GM13976 (cell line): ENCODE measurements at places on chromosomes 5 and 9.

- DNase-seq: no peak
These were observed 15.2 kb downstream of the TSTD2 start for GRCh38 chr9:97617939-97618416.

DNA sequence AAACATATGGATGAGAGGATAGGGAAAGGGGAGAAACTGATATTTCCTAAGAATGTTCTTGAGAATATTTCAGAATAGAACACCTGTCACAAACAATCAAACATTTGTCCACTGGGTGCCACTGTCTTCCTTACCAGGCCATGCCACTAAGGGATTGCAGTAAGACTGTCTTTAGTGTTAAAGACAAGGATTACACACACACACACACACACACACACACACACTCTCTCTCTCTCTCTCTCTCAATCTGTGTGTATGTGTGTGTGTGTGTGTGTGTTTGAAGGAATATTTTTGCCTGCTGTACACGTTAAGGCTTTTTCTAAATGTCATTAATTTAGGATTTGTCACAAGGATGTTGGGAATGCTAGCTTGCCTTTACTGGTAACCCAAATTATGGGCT, 54.4 kb downstream of the CCDC192 start:
- DNase-seq: peak; percentile 41

GRCh38 chr5:76716456-76717157, 681 bp downstream of the F2R start:
- no peak for DNase-seq

- no peak for DNase-seq
These were observed 211.9 kb downstream of the MEF2C start for GRCh38 chr5:88671106-88671504.

DNA sequence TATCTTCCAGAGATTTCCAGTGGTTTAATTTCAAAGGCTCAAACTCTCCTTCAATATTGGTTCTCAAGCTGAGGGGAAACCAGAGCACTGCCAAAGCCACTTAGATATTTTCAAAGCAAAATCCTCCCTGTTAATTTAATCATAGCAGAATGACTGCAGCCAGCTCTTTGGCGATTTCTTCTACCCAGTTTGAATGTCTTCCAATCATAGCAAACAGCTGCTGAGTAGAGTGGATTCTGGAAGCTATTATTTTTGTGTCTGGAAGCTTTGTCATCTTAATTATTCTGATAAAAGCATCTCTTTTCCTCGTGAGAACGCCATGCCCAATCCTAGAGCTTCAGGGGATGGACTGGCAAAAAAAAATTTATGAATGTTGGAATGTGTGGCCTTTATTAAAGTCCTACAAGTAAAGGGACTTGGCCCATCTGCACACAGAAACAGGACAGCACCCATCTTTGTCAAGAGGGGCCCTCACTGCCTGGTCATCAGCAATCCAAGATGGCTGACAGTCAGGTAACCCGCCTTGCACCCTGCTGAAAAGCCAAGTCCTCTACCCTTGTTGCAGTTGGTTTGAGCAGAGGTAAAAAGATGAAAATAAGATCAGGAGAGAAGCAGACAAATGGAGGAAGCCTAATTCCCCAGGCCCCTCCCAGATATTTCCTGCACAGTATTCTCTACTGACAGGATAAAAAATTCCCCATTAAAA, 125.1 kb downstream of the SUSD1 start:
- DNase-seq: no peak

DNA sequence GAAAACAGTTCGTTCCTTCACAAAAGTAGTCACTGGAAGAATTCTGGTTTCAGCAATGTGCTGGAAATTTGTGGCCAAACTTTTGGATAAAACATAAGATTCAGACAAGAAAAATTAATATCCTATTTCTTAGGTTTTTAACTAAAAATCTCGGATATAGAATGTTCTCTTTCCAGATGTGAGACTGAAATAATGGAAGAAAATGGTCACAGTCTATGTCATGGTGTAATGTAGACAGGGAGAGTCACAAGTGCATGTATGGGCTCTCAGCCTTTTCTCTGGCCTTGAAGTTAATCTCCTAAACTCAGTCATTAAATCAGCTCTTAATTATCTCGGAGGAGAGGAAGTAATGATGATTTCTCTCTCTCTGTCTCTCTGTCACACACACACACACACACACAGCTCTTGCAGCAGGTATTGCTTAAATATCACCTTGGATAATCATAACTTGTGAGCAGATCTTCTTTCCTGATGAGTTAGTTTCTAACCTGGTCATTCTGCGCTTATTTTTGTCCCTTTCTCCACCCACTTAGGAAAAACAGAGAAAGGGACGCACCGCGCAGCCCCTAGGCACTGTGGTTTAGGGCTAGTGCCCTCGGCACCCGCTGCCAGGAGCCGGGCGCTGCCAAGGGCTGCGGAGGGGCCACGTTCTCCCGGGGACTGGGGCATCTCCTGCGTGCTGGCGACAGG, 672 bp upstream of the ITGA2 start:
- peak; percentile 23 for DNase-seq

- DNase-seq: no peak
These were observed 39.9 kb downstream of the FNIP1 start for GRCh38 chr5:131756942-131757341.

DNA sequence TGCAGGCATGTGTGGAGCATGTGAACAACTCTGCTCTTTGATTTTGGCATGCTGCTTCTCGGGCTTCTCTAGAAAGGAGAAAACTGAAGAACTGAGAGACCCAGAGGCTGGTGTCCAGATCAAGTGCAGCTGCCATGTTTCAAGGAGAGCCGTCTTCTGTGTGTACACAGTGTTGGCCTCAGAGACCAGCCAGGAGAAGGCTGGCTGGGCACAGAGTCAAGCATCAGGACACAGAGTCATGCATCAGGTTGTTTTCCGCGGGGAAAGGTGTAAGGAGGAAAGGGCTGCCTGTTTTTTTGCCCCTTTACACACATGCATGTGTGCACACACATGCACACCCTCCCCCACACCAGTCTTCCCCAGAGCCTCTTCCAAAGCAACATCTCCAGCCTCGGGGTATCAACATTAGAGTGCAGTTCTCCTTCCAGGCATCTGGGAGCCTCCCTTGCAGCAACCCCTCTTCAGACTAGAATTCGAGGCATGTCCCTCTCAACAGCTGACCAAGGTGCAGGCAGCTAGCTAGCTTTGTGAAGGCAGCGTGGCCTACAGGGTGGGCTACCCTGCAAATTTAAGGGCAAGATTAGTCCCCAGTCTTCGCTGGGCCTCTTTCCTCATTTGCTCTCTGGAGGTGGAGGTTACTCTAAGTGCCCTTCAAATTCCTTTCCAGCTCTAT, 180.9 kb downstream of the AOPEP start:
- DNase-seq: no peak

DNA sequence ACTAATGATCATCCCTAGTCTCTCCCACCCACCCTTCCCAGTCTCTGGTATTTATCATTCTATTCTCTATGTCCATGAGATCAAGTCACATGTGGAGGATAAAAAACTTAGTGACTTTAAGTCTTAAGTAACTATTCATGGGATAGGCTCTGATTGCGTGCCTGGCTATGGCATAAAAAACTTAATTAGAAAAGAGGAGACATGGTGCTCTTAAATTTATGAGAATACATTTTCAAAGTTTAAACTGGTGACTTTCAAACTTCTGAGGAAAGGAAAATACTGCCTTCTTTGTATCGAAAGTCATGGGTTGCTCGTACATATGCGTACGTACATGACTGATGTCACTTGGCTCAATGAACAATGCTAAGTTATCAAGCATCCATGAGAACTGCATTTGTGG, 18.2 kb upstream of the TYRP1 start:
- no peak for DNase-seq

- DNase-seq: no peak
These were observed 2.1 kb downstream of the RXRA start for GRCh38 chr9:134328341-134328840.

GRCh38 chr5:126519637-126520592, 75.1 kb downstream of the ALDH7A1 start:
- DNase-seq: no peak

GRCh38 chr5:1509346-1510085, 14.2 kb downstream of the LPCAT1 start:
- no peak for DNase-seq

- no peak for DNase-seq
These were observed 5.9 kb upstream of the MGAT1 start for GRCh38 chr5:180808461-180809000.

DNA sequence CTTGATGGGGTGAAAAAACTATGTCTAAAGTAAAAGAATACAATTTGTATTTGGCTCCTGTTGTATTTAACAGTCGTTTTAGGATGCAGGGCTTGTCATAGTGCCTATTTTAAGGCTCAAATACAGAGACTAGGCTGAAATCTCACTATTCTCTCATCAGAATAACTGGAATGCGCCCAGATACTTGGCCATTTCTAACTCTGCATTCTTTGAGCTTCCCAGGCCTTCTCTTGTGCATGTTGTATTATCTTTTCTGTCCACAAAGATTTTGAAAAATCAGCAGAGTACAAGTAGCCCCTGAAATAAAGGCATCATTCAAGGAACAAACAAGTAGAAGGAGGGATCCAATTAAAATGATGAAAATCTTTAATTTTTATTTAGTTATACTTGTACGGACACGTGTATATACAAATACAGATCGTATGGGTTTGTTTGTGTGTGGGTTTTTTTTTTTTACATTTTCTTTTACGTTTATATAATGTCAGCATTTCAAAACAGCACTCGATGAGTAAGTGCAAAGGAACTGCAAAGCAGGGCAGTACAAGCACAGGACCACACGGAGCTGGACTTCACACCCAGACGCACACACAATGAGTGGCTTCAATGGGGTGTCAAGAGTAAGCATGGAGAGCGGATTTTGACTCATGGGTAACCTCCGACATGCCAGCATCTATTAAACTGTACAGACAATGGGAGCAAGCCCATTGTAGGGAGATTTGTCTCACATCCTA, 294.0 kb downstream of the EFNA5 start:
- DNase-seq: no peak

GRCh38 chr5:56175488-56175887, 57.6 kb downstream of the ANKRD55 start:
- no peak for DNase-seq

DNA sequence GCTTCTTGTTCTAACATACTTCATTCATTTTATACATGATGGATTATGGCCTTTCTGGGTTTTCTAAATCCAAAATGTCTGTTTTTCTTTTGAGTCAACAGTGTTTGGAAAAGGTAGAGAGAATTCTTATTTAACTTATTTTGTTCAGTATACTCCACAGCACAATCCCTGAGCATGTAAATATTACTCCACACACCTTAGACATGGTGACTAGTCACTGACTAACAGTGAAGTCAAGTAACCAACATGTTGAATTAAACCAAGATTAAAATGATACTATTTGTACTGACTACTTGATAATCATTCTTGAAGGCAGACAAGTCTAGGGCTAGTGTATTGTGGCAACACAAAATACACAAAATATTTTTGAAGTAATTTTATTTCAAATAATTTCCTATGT, 55.0 kb downstream of the HAPLN1 start:
- DNase-seq: no peak

- no peak for DNase-seq
These were observed 52.2 kb downstream of the MTAP start for GRCh38 chr9:21854594-21854993.

DNA sequence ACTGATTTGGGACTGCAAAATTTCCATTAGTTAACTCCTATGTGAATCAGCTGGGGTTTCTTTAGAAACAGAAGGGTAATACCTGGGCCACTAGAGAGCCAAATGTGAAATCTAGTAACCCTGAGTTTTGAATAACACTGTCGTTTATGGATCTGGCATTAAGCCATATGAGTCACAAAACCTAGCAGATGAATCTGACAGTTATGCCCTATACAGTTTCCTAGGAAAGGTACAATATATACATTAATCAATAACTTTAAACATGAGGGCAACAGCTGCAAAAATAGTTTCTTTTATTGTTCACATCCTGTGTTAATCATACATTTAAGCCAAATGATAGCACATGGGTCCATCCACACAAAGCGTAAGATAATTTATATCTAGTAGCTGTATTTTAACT, 56.9 kb downstream of the PAM start:
- no peak for DNase-seq

DNA sequence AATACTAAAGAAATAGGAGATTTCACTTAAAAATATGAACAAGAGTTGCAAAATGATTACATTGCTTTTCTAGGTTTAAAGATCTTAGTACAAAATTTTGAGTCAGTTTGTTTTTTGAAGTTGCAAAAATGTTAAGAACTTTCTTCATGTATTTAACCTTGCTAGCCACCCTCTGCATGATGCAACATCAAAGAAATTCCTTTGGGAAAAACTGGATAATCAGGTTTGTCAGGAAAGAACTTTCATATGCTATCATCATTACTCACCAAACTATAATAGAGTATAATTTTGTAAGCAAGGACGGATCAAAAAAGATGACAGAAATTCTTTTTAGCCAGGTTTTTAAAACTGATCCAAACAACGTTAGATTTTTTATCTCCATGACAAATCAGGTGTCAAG, 116.9 kb upstream of the MRPS30 start:
- DNase-seq: no peak

DNA sequence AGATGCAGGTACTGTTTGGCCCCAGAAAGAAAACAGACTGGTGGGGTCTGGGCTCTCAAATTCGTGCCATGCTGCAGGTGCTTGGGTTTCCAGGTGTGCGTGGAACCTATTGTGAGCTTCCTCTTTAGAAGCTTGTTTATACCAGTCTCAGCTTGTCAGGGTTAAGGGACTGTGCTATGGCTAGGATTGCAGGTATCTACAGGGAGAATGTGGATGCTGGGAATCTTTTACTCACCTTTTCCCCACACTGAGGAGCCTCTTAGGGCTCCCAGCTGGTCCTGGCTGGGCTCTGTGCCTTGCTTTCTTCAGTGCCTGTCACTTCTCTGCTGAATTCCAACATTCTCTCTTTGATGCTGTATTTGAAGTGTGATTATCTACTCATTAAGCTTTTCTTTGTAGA, 111.8 kb downstream of the WDR70 start:
- no peak for DNase-seq

GRCh38 chr5:10671041-10672008, 89.7 kb downstream of the DAP start:
- DNase-seq: no peak

DNA sequence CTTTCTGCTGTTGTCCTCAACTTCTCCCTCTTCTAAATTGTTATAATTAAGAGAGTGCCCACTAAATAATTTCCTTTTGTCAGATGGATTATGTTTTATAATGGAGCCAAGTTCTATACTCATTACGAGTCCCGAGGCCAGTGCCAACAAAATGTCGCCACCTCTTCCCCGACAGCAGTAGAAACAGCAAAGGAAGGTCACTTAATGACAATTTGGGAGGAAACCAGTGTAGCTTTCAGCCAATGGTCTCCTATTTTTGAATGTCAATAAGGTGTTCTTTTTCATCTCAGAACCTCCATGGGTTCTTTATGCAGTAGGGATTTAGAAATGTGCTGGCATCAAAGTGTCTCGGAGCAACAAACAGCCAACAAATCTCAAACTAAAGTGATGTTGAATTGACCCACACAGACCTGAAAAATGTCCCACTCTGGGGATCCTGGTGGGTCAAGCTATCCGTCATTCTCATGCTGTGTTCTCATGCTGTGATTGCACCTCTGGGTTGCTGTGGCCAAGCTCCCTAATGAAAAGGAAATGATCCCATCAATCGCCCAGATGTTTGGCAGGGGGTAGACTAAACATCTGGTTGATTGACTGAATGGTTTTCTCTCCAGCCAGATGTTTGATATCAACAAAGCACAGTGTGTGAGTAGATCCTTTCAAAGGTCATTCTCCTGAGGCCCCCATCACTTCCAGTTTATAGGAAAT, 291.9 kb downstream of the DMAC1 start:
- no peak for DNase-seq

- peak; percentile 32 for DNase-seq
These were observed at the start of gene PCDHB9 for GRCh38 chr5:141186897-141187512. Gene PCDHB9 (plus strand): TSS chr5:141187161. CDS start chr5:141187319, 158 bp downstream.

GRCh38 chr5:112208699-112209615, 210.1 kb downstream of the EPB41L4A start:
- no peak for DNase-seq

GRCh38 chr5:124444147-124444775, 302.2 kb downstream of the ZNF608 start:
- DNase-seq: peak; percentile 25
